ENCODE measurements at places on chromosomes 1 and 21. TPM values are rescaled to one million over a fixed set of nuclear protein-coding genes. Genes with fewer than 3 reads are reported as not detected.

IL20 gene
- polyA plus RNA-seq = 0.05 TPM

CFAP45 gene
- polyA plus RNA-seq = 0.44 TPM

ACTL8 gene
- polyA plus RNA-seq = 0.12 TPM

RGS13 gene
- 0.22 TPM for polyA plus RNA-seq

OR2G6 gene
- not detected for polyA plus RNA-seq

EFNA1 gene
- polyA plus RNA-seq = 32.9 TPM

SPRR5 gene
- polyA plus RNA-seq = 1.1 TPM

LIPI gene
- polyA plus RNA-seq = not detected

CHIT1 gene
- not detected for polyA plus RNA-seq

KRTAP13-3 gene
- not detected for polyA plus RNA-seq

NHLH1 gene
- 0.08 TPM for polyA plus RNA-seq

MXRA8 gene
- polyA plus RNA-seq = 7.5 TPM

TNNI3K gene
- polyA plus RNA-seq = 0.35 TPM

LRRC53 gene
- polyA plus RNA-seq = not detected

FAM72C gene
- 1.3 TPM for polyA plus RNA-seq

COL11A1 gene
- polyA plus RNA-seq = 0.01 TPM

LCA5L gene
- 0.31 TPM for polyA plus RNA-seq

ADORA1 gene
- polyA plus RNA-seq = 0.26 TPM

TEX38 gene
- not detected for polyA plus RNA-seq

C1orf159 gene
- 27.5 TPM for polyA plus RNA-seq

TNFRSF1B gene
- polyA plus RNA-seq = 3.4 TPM

TMEM52 gene
- 2.1 TPM for polyA plus RNA-seq

PHGDH gene
- 68.7 TPM for polyA plus RNA-seq

FCRL4 gene
- polyA plus RNA-seq = not detected

MAGOH gene
- polyA plus RNA-seq = 117 TPM

FCRL1 gene
- 0.04 TPM for polyA plus RNA-seq

CELA3A gene
- 2.6 TPM for polyA plus RNA-seq

BMP8B gene
- polyA plus RNA-seq = 0.12 TPM

C1orf115 gene
- polyA plus RNA-seq = 1.9 TPM

KCNE2 gene
- polyA plus RNA-seq = 0.07 TPM

OR2L13 gene
- not detected for polyA plus RNA-seq

UTS2 gene
- polyA plus RNA-seq = 0.04 TPM

C2CD4D gene
- polyA plus RNA-seq = 0.12 TPM

ALG14 gene
- polyA plus RNA-seq = 1.3 TPM

UMODL1 gene
- polyA plus RNA-seq = 0.12 TPM

RAB25 gene
- polyA plus RNA-seq = 470 TPM

MEGF6 gene
- 23.7 TPM for polyA plus RNA-seq

OR2L3 gene
- polyA plus RNA-seq = not detected

H3-3A gene
- 679 TPM for polyA plus RNA-seq

EDN2 gene
- polyA plus RNA-seq = 6.9 TPM
